ENCODE measurements at places on chromosomes 6 and 20.

- DNase-seq: no peak
Observed at GRCh38 chr6:3045369-3045768, 22.9 kb upstream of the RIPK1 start.

DNA sequence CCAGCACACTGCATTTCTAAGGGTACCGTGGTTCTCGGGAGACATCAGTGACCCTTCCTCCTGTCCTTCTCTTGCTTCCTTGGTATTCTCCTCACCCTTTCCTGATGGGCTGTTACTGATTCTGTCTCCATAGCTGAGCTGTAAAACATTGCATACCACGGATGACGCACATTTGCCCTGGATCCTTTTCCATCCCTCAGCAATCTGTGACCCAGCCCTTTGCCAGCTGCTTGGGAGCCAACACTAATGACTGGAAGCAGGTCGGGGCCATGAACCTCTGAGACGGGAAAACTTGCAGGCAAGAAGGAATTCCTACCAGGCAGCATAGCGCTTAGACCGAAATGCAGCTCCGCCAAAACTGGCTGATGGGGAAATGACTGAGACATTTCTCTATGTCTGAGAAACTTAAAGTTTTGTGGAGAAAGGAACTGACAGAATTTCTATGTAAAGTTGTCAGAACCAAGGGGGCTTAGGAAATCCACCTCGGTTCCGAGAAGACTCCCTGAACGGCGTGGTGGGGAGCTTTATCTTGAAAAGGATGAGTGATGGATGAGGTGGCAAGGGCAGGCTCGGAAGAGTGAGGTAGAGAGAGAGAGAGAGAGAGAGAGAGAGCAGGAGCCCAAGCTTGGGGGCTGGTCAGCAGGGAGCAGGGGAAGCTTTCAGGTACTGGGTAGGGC is 19.2 kb downstream of the TUBB2B start:
- no peak for DNase-seq

- no peak for DNase-seq
Observed at GRCh38 chr6:35092362-35093117, 48.6 kb downstream of the TCP11 start.

DNA sequence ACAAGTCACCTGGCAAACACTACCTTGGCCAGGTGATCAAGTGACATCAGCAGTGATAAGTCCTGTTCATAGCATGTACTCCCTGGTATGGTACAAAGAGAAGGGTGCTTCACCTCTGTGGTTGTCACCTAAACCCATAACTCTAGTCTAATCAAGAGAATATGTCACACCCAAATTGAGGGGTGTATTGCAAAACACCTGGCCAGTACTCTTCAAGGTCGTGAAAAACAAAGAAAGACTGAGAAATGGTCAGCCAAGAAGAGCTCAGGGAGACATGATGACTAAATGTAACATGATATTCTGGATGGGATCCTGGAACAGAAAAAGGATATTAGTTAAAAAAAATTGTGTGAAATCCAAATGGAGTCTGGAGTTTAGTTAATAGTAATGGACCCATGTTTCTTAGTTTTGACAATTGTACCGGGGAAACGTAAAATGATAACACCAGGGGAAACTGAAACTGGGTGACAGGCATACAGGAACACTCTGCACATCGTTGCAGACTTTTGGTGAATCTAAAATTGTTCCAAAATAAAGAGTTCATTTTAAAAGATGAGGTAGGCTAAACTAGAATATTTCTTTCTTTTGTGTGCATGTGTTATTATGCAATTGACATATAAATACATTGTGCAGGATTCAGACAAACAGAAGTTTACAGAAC is 262.0 kb downstream of the CDC5L start:
- no peak for DNase-seq

- DNase-seq: no peak
Observed at GRCh38 chr6:123909989-123910388, 106.3 kb downstream of the NKAIN2 start.

GRCh38 chr20:62704341-62704948 is 4.2 kb upstream of the NTSR1 start:
- peak; percentile 87 for DNase-seq

DNA sequence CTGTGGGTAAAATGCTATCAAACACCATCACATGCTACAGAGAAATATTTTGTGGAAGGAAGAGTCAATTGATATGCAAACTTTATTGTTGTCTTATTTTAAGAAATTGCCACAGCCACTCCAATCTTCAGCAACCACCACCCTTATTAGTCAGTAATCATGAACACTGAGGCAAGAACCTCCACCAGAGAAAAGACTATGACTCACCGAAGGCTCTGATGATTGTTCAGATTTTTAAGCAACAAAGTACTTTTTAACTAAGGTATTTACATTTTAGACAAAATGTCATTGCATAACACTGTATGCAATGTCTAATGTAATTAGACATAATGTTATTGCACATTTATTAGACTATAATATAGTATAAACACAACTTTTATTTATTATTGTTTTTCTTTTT is 26.2 kb upstream of the MMP24 start:
- no peak for DNase-seq

DNA sequence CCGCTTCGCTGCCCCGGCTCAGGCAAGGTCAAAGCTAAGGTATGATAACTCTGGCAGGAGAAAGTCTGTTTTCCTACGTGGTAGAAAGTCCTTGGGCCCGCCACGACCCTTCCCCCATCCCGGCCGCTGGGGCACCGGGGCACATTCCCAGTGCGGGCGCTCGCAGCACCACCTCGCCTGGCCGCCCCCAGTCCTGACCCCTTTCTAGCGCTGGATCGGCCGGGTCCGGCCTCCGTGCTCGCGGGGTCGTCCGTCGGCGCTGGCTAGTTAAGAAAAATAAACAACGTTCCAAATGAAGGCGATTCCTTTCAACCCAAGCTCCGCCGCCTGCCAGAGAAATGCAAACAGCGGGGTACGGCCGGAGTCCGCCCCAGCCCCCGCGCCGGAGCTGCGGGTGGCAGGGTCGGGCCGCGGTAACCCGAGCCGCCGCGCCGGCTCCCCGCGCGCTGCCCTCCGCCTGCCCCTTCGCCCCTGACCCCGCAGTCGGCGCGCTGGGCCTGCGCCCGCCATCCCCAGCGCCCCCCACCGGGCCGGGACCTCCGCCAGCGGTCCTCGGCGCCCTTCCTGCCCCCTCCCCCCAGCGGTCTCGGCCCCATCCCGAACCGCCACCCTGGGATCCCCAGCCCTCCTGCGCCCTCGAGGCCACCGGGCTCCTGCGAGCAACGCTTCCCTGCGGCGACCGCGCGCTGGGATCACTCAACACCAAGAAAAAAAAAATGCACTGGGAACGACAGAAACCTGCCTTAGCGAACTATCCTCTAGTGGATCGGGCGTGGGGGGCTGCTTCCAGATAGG is 37.6 kb downstream of the NCR2 start:
- DNase-seq: no peak

- no peak for DNase-seq
Observed at GRCh38 chr20:33249456-33249855, 13.7 kb downstream of the BPIFA1 start.

DNA sequence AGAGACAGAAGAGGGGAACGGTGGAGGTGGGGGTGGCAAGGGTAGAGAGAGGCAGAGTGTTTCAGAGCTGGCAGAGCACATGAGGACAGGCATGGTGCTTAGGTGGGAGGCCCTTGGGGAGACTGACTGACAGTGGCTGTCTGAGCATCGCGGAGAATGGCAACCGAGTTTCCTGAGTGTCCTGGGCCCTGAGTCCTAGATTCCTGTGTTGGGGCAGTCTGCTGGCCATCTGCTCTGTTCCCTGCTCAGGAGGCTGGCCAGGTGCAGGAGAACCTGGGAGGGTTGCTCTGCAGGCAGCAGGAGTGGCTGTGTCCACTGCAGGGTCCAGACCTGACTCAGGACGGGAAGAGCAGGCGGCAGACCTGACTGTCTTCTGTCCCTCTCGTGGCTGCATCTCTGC is 248.9 kb downstream of the LRFN2 start:
- no peak for DNase-seq

DNA sequence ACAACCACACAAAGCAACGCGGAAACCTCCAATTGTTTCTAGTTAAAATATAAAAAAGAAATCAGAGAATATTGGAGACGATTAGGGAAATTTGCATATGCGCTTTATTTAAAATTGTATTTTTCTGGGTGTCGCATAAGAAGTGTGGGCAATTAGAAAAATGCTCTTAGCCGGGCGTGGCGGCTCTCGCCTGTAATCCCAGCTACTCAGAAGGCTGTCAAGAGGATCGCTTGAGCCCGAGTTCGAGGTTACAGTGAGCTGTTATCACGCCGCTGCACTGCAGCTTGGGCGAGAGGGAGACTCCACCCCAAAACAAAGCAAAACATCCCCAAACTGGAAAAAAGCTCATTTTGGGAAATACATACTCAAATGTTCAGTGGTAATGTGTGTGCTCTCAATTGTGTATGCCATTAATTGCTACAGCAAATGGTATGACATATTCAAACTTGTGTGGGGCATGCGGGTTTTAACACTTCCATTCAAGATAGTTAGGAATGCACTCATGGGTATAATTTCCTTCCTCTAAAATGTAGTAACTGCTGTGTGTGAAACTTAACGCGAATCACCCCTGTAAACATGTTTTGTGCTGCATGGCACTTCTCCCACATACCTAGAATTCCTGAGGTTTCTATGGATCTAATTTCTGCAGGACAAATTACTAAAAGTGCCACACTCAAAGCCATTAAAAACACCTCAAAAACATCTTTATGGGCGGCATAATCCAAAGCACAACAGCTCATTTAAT is 54.7 kb upstream of the HFE start:
- DNase-seq: no peak

- DNase-seq: no peak
Observed at GRCh38 chr6:148379481-148379880, 36.8 kb downstream of the SASH1 start.

- no peak for DNase-seq
Observed at GRCh38 chr6:138695193-138695592, 78.4 kb upstream of the CCDC28A start.

DNA sequence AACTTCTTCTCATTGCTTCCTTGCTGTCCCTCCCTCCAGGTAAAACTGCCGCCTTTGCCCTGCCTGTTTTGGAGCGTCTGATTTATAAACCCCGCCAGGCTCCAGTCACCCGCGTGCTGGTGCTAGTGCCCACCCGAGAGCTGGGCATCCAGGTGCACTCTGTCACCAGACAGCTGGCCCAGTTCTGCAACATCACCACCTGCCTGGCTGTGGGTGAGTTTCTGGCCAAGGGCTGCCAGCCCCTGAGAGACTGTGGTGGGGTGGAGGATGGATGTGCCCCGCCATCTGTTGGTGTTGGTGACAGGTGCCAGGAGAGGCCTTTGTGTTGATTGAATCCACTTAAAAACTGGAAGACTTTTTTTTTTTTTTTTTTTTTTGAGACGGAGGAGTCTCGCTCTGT is 9.5 kb downstream of the DDX27 start:
- DNase-seq: no peak

GRCh38 chr20:44615169-44615791 is 32.9 kb downstream of the PKIG start:
- no peak for DNase-seq

- no peak for DNase-seq
Observed at GRCh38 chr20:53369871-53370270, 223.8 kb downstream of the ZNF217 start.

DNA sequence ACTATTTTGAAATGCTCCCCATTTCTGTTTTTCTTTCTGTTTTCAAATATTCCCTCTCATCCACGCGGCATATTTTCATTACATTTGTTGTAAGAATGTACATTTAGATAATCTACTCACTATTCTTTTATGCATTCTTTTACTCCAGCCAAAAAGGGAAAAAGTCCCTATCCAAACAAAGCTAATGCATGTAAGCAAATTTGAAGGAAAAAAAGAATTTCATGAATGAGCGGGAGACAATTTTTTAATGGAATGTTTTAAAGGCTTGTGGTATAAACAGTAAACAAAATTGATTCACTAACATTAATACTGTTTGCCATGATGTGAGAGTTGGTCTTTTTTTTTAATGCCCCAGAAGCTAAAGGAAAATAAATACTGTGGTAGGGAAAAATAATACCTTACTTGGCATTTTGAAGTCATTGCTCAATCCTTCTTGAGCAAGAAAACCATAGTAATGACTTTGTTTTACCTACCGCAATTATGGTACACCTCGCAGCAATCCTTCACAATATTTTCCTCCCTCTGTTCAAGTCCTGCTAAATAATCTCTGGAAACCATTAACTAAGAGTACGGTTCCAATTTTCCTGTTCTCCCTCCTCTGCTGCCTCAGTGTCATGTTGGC is 79.0 kb downstream of the BACH2 start:
- no peak for DNase-seq

All from T47D (cell line).